Prostate gland (tissue), 2 donors: ENCODE measurements at places on chromosomes 2 and 18. TPM values are rescaled to one million over a fixed set of nuclear protein-coding genes. Genes with fewer than 3 reads are reported as not detected.

TDRD15 gene
- total RNA-seq: not detected

DNA sequence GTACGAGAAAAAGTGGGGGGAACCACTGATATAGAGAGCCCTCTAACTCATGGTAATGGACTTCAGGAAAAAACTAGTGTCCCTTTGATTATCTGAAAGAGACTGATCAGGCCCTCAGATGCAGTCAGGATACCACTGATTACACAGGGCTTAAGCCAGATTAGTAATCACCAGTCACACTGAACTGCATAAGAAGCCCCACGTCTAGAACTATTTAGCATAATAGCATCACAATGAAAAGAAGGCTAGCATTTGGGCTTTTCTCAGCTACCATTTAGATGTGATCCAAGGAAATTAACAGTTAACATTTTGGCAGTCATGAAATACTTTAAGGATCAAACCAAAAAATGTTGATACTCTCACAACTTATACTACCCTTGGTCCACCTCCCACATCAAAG is 813.1 kb upstream of the POU3F3 start:
- DNase-seq: no peak
- no peaks in the 10 kb centered on the region for H3K36me3 ChIP-seq
- H3K27ac ChIP-seq: no peak overlapping the region
- H3K4me3 ChIP-seq: no peak overlapping the region

CSRNP3 gene
- 3.3 TPM for total RNA-seq

- no peaks in the 10 kb centered on the region for H3K27me3 ChIP-seq
- no peak overlapping the region for H3K4me3 ChIP-seq
- H3K27ac ChIP-seq: no peak overlapping the region
- H3K36me3 ChIP-seq: no peaks in the 10 kb centered on the region
- no peak for DNase-seq
Measured at GRCh38 chr2:170148161-170148560, 29.8 kb upstream of the MYO3B start.

DNA sequence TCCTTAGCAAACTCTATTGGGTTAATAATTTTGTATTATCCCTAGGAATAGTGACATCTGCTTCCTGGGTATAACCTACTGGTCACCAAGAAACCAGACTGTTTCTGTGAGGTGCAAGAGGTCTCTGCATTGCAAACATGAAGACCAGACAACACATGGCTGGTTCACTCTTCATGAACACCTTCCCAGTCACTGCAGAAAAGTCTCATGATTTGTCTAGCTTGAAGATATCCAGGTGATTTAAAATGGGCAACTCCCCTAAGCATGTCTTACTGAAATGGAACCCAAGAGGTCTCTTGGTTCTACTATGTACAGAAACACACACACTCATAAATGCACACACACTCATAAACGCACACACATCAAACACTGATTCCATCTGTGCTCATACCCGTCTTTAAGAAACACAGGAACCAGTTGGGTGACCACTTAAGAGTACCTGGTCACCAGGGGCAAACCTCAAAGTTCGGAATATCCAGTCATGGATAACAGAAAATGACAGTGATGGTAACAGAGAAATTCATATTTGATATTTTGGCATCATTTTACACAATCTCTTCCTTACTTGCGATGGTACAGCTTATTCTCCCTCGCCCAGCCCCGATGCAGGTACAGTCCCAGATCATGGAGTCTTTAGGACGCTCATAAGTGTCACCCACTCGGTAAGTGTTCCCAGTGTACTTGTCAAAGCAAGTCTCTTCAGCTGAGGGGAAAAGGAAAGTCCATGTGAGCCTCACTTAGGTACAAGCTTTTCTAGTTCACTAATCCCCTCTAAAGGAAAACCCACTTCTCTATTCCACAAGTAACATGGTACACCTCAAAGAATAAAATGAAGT is 2.9 kb downstream of the FN1 start:
- H3K36me3 ChIP-seq: no peaks in the 10 kb centered on the region
- no peaks in the 10 kb centered on the region for H3K27me3 ChIP-seq
- H3K27ac ChIP-seq: peak overlapping the region; percentile 48
- no peaks in the 10 kb centered on the region for H3K4me1 ChIP-seq

PAIP2B gene
- 5.9 TPM for total RNA-seq

GRCh38 chr2:150997702-150998440 is 263.8 kb downstream of the RBM43 start:
- H3K27ac ChIP-seq: no peak overlapping the region
- H3K27me3 ChIP-seq: no peaks in the 10 kb centered on the region
- H3K36me3 ChIP-seq: no peaks in the 10 kb centered on the region
- H3K4me3 ChIP-seq: no peak overlapping the region

DNA sequence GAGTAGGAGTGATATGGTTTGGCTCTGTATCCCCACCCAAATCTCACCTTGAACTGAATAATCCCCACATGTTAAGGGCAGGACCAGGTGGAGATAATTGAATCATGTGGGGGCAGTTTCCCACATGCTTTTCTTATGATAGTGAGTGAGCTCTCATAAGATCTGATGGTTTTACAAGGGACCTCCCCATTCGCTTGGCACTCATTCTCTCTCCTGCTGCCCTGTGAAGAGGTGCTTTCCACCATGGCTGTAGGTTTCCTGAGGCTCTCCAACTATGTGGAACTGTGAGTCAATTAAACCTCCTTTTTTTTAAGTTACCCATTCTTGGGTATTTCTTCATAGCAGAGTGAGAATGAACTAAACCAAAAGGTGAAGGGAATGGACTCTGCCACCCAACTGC is 207.5 kb downstream of the LOXHD1 start:
- no peaks in the 10 kb centered on the region for H3K4me1 ChIP-seq
- no peak for DNase-seq
- H3K27me3 ChIP-seq: no peaks in the 10 kb centered on the region
- H3K36me3 ChIP-seq: no peaks in the 10 kb centered on the region

DNA sequence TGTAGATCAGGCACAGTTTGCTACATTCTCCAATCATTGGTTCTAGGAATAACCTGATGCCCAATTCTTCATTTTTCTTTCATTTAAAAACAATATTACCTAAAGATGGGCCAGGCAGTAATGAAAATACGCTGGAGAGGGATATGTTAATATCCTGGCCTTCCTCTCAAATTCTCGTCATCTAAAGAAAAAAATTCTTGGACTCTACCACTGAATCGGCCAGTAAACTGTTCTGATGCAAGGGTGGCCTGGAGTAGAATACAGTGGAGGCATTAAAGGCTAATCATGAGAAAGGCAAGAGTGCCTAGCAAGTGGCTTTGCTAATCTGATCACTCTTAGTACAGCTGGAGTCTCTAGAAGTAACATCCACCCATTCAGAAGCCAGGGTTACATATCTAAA is 157.7 kb downstream of the ANTXR1 start:
- H3K4me1 ChIP-seq: no peaks in the 10 kb centered on the region
- no peaks in the 10 kb centered on the region for H3K36me3 ChIP-seq
- H3K27ac ChIP-seq: no peak overlapping the region

DNA sequence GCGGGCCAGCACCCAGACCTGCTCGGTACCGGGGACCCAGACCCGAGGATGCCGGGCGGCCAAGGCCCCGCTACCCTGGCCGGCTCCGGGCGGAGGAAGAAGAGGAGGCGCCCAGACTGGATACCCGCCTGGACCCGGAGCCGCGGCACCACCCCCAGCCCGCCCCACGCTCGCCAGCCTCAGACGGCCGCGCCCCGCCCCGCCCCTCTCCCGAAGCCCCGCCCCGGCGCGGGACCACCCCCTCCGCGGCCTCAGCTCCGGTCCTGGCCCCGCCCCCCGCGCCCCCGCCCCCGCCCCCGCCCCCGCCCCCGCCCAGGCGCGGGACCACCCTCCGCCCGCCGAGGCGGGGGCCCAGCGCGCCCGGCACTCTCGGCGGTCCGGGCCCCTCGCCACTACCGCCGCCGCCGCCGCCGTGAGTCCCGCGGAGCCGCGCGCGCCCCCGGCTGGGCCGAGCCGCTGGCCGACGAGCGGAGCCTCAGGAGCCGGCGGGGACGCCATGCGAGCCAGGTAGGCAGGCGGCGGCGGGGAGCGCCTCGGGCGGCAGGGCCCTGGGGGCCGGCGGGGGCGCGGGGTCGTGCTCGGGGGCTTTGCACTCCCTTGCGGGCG is at the start of gene SH3BP4:
TSS of gene SH3BP4 (plus strand) at position 354 of the 606 bp plus-strand sequence. CDS start 82,986 bp downstream, outside the sequence.
- peak; percentile 92 for DNase-seq
- H3K27ac ChIP-seq: peak within 1 kb of the TSS; percentile 95
- H3K4me3 ChIP-seq: peak within 1 kb of the TSS; percentile 62
- H3K4me1 ChIP-seq: no peaks in the 10 kb centered on the region
- H3K36me3 ChIP-seq: no peaks in the 10 kb centered on the region

DSG1 gene
- 5.5 TPM for total RNA-seq

DNA sequence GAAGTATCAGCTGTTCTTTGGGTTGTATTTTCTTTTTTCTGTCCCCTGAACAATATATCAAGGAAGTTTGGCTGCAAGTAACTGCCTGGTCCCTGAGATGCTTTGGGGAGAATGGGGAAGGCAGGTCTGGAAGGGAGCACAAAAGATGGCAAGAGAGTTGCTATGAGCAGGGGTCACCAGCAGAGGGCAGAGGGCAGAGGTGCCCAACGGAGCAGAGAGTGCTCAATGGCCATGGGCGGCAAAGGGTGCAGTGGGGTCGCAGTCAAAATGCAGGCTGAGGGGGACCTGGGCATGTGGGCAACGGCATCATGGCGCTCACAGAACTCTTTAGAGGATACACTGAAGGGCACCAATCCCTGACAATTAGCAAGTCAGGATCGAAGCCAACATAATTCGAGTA is 107.7 kb upstream of the ATP8B1 start:
- H3K27me3 ChIP-seq: no peaks in the 10 kb centered on the region
- no peak overlapping the region for H3K4me3 ChIP-seq
- H3K4me1 ChIP-seq: no peaks in the 10 kb centered on the region
- no peak overlapping the region for H3K27ac ChIP-seq
- DNase-seq: no peak

HOXD11 gene
- 14.9 TPM for total RNA-seq

GKN1 gene
- not detected for total RNA-seq

- H3K27ac ChIP-seq: no peak overlapping the region
- no peak for DNase-seq
- H3K27me3 ChIP-seq: no peaks in the 10 kb centered on the region
- H3K4me3 ChIP-seq: no peak overlapping the region
Measured at GRCh38 chr2:176202491-176202890, 14.0 kb downstream of the HOXD1 start.

DNA sequence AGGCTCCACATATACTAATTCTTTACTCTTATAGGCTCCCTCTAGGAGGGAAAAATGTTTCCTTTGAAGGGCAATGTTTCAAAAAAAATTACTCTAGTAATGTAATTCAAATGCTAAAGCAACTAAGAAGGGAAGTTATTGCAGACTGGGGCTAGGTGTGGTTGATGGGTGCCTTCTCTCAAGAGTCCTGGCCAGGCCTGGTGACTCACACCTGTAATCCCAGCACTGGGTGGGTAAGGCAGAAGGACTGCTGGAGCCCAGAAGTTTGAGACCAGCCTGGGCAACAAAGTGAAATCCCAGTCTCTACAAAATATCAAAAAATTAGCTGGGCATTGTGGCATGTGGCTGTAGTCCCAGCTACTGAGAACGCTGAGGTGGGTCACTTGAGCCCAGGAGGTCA is 31.2 kb upstream of the CDKL4 start:
- H3K27me3 ChIP-seq: no peaks in the 10 kb centered on the region
- no peaks in the 10 kb centered on the region for H3K4me1 ChIP-seq
- no peaks in the 10 kb centered on the region for H3K36me3 ChIP-seq
- H3K27ac ChIP-seq: no peak overlapping the region
- DNase-seq: no peak

DNA sequence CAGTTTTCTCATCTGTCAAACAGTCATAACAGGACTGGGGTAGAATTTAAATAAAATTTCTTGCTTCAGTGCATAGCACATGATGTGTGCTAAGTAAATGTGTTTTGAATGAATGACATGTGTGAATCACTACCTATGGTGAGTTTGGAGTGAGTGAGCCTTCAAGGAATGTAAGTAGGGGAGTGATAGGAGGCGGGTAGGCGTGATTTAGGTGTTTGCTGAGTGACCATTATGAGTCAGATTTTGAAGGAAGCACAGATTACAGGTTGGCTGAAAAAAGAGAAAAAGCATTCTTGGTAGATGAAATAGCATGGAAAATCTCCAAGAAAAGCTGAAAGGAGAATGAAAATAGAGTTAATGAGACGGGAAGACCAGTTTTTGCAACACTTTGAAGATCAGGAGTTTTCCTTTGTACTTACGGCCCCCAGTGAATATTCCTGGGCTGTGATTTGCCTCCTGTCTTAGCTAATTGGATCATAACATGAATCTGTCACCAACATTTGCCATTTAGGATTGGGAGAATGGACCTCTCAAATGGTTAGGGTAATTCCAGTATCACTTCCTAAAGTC is 136.9 kb upstream of the GATA6 start:
- H3K27me3 ChIP-seq: no peaks in the 10 kb centered on the region
- no peaks in the 10 kb centered on the region for H3K4me1 ChIP-seq
- no peak overlapping the region for H3K27ac ChIP-seq
- no peaks in the 10 kb centered on the region for H3K36me3 ChIP-seq

GRCh38 chr2:235044501-235045271 is 92.9 kb downstream of the SH3BP4 start:
- DNase-seq: no peak
- peaks cover 14% of the 10 kb centered on the region for H3K4me1 ChIP-seq
- no peaks in the 10 kb centered on the region for H3K36me3 ChIP-seq
- peak overlapping the region; percentile 58 for H3K27ac ChIP-seq
- no peaks in the 10 kb centered on the region for H3K27me3 ChIP-seq

GALNT3 gene
- total RNA-seq: 69.9 TPM

GRCh38 chr2:20674974-20675679 is 8.2 kb downstream of the GDF7 start:
- H3K36me3 ChIP-seq: no peaks in the 10 kb centered on the region
- H3K4me1 ChIP-seq: no peaks in the 10 kb centered on the region
- H3K27me3 ChIP-seq: peaks cover 5% of the 10 kb centered on the region
- H3K4me3 ChIP-seq: no peak overlapping the region

DNA sequence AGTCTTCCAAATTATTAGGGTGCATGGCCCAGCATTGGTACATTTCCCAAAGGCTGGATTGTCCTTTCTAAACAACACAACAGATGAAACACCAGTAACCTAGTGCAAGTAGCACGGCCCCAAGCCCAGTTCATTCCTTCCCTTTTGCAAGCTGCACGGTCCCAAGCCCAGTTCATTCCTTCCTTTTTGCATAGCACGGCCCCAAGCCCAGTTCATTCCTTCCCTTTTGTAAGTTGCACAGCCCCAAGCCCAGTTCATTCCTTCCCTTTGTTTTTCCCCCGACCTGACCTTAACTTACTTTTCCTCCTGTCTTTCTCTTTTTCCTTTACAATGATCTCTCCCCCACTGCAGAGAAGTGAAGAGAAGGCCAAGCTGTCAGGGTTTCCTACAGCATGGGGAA is 60.9 kb downstream of the C18orf63 start:
- no peaks in the 10 kb centered on the region for H3K4me1 ChIP-seq
- DNase-seq: no peak
- H3K4me3 ChIP-seq: no peak overlapping the region
- no peak overlapping the region for H3K27ac ChIP-seq
- H3K27me3 ChIP-seq: no peaks in the 10 kb centered on the region
- no peaks in the 10 kb centered on the region for H3K36me3 ChIP-seq

DHRS9 gene
- 0.32 TPM for total RNA-seq
